Lung (tissue), 17 donors: ENCODE measurements at places on chromosomes 5 and 9. TPM values are rescaled to one million over a fixed set of nuclear protein-coding genes. Genes with fewer than 3 reads are reported as not detected.

DNA sequence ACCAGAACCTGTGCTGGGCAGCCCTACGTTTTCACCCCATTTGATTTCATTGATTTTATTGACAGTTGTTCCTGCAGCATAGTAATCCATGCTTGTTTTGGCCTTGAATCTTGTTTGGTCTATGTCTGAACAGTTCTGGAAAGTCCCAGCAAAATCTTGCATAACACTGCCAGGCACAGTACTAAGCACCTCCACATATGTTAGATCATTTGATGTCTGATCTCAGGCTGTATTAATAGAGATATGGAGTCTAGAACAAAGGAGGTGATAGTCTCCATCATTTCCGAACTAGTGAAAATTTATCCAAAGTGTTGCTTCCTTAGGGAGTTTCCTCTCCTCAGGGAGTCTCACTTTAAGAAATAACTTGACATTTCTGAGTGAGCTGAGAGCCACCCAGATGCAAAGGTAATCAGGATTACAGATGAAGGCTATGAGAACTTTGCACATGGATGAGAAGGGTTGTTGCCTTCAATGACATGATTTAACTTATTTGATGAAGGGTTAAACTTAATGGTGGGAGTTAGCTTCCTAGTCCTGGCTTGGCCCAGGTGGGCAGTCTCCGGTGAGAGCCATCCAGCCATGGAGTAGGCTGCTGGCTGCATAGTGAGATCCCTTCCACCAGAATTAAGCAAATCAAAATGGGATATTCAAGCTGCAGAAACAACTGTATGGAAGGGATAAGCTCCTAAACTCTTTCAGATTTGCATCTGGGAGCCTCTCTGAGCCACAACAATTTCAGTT is 173.8 kb upstream of the MVB12B start:
- H3K36me3 ChIP-seq: no peaks in the 10 kb centered on the region
- H3K27me3 ChIP-seq: no peaks in the 10 kb centered on the region
- H3K4me3 ChIP-seq: no peak overlapping the region

DNA sequence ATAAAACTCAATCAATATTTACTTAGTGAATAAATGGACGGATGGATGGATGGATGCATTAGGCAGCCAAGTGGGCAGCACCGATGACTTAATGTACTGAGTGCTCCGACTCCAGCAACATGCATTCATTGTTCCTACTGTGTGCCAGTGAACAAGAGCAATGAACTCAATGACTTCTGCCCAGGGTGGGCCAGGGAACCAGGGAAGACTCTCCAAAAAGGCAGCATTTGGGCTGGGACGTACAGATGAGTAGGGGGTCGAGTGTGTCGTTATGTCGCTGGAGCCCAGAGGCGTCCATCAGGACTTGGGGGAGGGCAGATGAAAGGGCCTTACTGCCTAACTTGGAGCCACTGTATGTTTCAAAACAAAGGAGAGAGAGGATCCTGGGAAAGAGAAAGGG is 126.4 kb downstream of the KCNIP1 start:
- no peaks in the 10 kb centered on the region for H3K36me3 ChIP-seq
- H3K4me3 ChIP-seq: no peak overlapping the region
- no peak overlapping the region for H3K27ac ChIP-seq
- H3K27me3 ChIP-seq: no peaks in the 10 kb centered on the region
- no peak for DNase-seq

DNA sequence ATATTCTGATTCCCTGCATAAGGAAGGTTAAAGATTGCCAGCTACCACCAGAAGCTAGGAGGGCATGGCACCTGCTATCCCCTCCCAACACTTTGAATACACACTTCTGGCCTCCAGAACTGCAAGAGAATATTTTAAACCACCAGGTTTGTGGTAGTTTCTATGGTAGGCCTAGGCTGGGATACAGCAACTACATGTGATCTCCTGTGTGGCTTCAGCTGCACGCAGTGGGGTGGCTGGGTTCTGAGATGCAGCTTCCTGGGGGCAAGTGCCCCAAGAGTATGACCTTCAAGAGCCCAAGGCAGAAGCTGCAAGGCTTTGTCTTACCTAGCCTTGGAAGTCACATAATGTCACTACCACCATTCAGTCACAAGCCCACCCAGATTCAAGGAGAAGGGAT is 39.6 kb downstream of the GCNT4 start:
- DNase-seq: no peak
- H3K27me3 ChIP-seq: no peaks in the 10 kb centered on the region
- H3K4me3 ChIP-seq: no peak overlapping the region

Gene ACOT12
- not detected for total RNA-seq

DNA sequence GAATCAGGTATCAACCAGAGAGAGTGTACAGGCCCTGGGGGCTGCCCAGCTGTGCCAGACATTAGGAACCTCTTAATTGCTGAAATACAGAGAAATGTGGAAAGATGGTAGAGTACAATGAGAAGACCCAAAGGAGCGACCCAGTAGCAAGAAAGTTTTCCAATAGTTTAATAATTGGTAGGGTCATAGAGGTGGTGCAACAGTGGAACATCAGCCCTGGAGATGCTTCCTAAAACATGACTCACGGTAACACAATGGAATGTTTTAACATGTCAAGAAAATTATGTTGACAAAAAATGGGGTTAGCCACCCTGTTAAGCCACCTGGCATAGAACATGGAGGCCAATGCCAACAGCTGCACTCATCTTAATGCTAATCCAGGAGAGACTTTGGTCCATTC is 284.1 kb downstream of the ELAVL2 start:
- H3K4me1 ChIP-seq: peaks cover 4% of the 10 kb centered on the region
- H3K36me3 ChIP-seq: no peaks in the 10 kb centered on the region
- no peak overlapping the region for H3K4me3 ChIP-seq
- H3K27me3 ChIP-seq: no peaks in the 10 kb centered on the region

Gene PCDHB3
- 3.0 TPM for total RNA-seq

DNA sequence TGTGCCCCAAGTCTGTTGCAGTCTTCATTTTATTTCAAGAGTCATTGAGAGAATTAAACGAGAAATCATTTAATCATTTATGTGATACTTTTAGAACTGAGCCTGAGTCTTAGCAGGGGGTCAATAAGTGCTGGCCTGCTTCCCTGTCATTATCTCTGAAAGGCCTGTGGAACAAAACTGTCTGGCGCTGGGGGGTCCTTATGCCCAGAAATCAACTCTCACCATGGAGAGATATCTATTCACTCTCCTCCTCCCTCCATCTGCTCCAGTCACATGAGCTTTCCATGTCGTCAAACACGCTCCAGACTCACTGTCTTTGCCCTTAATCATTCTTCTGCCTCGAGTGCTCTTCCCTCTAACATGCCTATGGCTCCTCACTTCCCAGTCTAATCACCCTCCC is 136.8 kb downstream of the ESM1 start:
- no peaks in the 10 kb centered on the region for H3K4me1 ChIP-seq
- H3K4me3 ChIP-seq: no peak overlapping the region
- DNase-seq: no peak
- H3K36me3 ChIP-seq: no peaks in the 10 kb centered on the region
- no peaks in the 10 kb centered on the region for H3K27me3 ChIP-seq

DNA sequence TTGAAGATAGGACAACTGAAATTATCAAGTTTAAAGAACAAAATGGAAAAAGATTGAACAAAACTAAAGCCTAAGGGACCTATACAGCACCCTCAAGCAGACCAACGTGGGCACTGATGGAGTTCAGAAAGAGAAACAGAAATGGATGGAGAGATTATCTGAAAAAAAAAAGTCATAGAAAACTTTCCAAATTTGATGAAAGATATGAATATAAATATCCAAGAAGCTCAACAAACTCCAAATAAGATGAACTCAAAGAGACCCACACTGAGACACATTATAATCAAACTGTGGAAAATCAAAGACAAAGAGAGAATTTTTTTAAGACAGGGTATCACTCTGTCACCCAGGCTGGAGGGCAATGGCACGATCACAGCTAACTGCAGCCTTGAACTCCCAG is 128.6 kb upstream of the PUM3 start:
- H3K27ac ChIP-seq: no peak overlapping the region
- no peaks in the 10 kb centered on the region for H3K36me3 ChIP-seq
- no peaks in the 10 kb centered on the region for H3K27me3 ChIP-seq
- DNase-seq: no peak

Gene NME5
- 15.8 TPM for total RNA-seq

DNA sequence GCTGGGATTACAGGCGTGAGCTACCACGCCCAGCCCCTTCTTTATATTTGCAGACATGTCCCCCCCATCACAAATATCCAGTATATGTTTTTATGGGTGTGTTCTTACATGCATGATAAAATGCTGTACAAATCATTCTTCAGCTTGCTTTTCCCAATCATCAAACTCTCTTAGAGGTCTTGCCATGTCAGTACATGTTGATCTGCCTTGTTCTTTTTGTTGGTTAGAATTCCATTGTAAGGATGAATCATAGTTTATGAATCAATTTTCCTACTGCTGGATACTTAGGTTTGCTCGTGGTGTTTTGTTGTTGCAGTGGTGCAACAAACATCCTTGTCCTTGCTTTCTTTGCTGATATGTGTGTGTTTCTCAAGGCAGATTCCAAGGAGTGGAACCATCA is 79.9 kb upstream of the NEURL1B start:
- no peaks in the 10 kb centered on the region for H3K36me3 ChIP-seq
- no peak for DNase-seq
- H3K27ac ChIP-seq: no peak overlapping the region
- H3K4me1 ChIP-seq: peaks cover 24% of the 10 kb centered on the region

Gene IFNA2
- not detected for total RNA-seq

Gene PCDHB11
- total RNA-seq: 2.2 TPM
